ENCODE measurements at places on chromosomes 4 and X.
A peak's percentile ranks its signal among the peaks of the same experiment; 100 is the strongest.

GRCh38 chr4:183657564-183657963, 1.4 kb downstream of the RWDD4 start:
- no peak for DNase-seq

GRCh38 chr4:147037069-147037468, 91.4 kb upstream of the TTC29 start:
- DNase-seq = no peak

- no peak for DNase-seq
These were observed 67.6 kb upstream of the SLC7A3 start for GRCh38 chrX:70998411-70999027.

GRCh38 chr4:89619206-89619962, 217.6 kb downstream of the SNCA start:
- DNase-seq = no peak

GRCh38 chr4:106628586-106629267, 260.1 kb upstream of the GIMD1 start:
- DNase-seq = no peak

DNA sequence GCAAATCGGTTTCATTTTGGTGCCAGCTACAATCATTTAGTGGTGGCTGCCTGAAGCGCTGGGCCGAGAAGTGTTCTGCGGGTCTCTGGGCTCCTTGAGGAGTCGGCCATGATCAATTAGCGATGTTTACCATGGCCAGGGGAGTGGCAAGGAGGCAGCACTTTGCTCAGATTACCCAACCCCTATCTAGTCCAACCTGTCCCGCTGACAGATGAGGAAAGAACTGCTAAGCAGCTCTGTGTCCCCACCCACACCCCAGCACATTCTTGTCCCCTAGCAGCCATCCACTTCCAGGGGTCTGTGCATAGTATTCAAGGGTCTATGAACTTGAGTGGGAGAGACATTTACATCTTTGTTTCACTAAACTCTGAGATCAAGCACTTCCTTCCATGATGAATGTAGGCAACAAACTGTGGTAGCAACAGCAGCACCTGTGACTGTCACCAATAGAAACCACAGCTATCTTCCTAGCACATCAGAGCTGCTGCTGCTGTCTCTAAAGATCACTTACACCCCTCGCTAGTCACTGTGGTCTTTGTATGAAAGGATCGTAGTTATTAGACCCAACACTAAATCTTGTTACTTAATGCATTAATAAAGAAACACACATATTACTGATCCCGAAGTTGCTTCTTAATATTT, 331.6 kb downstream of the BCOR start:
- no peak for DNase-seq

GRCh38 chr4:120555058-120555457, 367.5 kb downstream of the PRDM5 start:
- DNase-seq = no peak

DNA sequence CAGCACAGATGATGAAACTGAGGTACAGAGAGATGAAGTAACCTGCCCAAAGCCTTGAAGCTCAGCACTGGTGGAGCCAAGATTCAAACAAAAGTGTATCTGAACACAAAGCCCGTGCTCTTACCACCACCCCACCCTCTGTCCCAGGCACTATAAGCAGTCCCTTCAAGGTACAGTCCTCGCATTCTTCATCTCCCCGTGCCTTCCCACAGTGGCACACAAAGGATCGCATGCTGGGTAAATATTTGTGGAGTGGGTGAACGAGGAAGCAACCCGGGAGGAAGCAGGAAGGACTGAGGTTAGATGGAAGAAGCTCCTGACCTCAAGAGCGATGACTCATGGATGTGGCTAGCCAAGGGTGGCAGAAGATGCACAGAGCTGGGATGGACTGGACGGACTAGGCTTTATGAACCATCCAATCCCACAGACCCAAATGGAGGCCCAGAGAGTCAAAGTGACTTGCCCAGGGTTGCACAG, 18.4 kb downstream of the IQSEC2 start:
- DNase-seq = no peak

GRCh38 chr4:23005691-23006090, 313.0 kb downstream of the GBA3 start:
- DNase-seq = no peak

- DNase-seq = no peak
These were observed 756.9 kb downstream of the FAT4 start for GRCh38 chr4:126071346-126072333.

GRCh38 chr4:153780876-153781275, 8.0 kb downstream of the SFRP2 start:
- DNase-seq = no peak

DNA sequence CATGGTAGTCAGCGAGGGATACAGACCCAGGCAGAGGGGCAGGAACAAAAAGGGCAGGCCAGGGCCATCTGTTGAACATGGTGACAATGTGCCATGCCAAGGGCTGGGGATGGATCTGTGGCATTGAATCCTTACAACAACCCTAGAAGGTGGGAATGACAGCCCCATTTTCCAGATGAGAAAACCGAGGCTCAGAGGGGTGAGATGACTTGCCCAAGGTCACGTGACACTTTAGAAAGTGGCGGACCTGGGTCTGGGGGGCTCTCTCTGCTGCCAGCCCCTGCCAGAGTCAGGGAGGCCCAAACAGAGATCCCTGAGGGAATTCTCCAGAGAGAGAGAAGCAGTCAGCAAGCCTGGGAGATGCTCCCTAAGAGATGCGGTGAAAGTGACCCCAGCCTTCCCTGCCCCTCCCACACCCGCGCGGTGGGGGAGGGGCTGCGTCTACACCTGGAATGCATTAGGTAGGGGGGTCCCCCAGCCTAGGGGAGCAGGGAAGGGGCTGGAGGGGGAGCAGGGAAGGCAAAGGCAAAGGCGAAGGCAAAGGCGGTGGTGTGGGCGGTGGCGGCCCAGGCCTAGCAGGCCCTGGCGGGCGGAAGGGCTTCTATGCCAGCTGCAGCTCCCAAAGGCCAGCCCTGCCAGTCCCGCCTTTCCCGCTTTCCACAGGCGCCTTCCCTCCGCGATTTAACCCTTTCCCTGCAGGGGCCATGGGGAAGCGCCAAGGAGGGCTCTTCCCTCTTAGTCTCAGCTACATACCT, 13.0 kb downstream of the FGD1 start:
- no peak for DNase-seq

DNA sequence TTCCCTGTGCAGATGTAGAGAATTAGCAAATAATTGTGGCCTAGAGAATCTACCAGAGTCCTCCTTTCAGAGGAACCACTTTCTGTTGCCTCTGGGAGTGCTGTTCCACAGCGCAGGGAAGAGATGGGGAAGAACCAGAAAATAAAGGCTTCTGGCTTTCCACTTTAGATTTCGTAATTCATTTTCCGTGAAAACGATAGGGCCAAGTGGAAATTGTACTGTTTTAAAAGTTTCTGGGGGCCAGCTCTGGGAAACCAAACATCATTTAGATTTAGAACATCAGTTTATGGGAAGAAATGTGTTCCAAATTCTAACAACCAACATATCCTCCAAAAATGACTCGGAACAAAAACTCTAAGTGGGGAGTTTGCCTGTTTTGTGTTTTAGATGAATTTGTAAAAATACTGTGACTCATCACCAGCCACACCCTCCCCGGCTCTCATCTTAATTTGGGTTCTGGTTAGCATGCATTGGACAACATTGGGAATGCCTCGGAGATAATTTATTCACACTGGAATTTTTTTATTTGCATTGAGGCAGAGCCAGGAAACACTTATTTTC, 65.2 kb upstream of the LNX1 start:
- DNase-seq = no peak

DNA sequence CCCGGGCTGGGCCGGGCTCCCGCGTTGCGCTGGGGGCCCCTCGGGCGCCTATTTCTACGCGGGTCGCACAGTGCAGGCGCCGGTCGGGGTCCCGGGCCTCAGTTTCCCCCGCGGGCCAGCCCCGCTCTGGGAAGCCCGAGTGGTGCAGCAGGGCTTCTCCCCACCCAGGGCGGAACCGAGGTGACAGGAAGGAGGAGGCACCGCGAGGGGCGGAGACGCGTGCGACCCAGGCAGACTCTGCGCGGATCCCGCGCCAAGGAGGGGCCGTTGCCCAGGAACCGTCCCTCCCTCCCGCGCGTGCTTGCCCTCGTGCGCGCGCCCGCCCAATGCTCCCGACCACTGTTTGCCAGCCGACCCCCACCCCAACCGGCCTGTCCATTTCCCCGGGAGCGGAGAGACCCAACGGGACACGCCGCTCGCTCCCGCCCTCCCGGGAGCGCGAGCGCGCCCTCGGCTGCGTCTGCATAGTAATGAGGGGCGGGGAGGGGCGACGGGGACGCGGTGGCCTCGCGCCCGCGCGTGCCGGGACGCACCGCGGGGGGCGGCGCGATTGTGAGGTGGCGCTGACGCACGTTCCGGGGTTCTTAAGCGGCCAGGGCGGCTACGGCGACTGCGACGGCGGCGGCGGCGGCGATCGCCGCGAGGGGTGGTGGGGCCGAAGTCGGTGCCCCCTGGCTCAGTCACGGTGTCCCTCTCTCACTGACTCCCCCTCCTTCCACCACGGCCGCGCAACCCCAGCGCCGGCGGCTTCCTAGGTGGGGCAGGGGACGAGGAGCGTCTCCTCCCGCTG, at the start of gene CPEB2:
CPEB2 (plus strand) TSS at position 613 of the 790 bp plus-strand sequence. CDS start 193 bp downstream, outside the sequence.
- peak; percentile 90 for DNase-seq

DNA sequence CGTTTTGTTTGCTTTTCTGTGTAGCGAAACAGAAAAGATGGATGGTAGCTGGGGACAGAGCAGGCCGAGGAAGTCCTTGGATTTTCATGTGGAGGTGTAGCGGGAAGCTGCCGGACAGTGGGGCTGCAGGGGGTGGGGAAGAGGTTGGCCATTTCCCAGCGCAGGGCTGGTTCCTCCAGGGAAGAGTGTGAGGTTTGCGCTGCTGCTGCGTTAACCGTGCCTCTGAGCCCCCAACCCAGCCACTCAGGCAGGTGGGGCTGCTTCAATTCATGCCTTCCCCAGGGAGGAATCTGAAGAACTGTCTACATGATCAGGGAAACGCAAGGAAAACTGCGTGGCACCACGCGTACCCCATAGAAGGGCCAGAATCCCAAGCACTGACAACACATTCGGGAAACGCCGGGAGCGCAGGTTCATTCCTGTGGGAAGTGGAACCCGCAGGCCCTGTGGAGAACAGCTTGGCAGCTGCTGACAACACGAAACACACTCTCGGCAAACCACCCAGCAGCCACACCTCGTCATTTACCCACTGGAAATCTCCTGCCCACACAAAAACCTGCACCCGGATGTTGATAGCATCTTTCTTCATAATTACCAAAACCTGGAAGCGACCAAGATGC, 57.7 kb downstream of the PCGF3 start:
- no peak for DNase-seq

DNA sequence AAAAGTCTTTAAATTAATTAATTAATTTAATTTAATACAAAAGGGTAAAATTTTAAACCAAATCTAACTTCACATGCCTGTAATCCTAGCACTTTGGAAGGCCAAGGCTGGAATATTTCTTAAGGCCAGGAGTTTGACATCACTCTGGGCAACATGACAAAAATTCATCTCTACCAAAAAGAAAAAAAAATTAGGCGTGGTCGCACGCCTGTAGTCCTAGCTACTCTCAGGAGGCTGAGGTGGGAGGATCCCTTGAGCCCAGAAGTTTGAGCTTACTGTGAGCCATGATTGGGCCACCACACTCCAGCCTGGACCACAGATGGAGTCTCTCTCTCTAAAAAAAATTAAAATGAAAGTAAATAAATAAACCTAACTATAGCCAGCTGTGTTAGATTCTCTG, 39.2 kb upstream of the ANTXR2 start:
- DNase-seq = no peak

DNA sequence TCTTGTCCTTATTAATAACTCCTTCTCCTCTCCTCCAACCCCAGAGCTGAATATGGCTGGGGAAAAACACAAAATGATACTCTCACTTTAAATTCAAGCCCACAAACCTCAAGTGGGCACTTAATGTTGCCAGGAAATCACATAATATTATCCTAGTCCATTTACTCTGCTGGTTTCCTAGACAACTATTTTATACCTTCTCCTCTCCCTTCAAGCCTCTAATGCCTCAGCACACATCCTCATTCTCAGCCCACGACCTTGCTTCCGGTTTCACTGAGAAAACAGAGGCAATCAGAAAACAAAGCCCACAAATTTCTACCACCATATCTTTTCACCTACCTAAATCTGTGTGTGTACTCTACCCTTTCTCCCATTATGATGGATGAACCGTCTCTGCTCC, 12.1 kb upstream of the CLCN5 start:
- no peak for DNase-seq

GRCh38 chr4:44447563-44448504, 775 bp downstream of the KCTD8 start:
- peak; percentile 4 for DNase-seq

GRCh38 chrX:30005813-30006212, 209.6 kb upstream of the MAGEB2 start:
- no peak for DNase-seq

- no peak for DNase-seq
These were observed 50.1 kb downstream of the GABRG1 start for GRCh38 chr4:46073778-46074177.

- no peak for DNase-seq
These were observed 87.4 kb downstream of the EMCN start for GRCh38 chr4:100430451-100430850.

DNA sequence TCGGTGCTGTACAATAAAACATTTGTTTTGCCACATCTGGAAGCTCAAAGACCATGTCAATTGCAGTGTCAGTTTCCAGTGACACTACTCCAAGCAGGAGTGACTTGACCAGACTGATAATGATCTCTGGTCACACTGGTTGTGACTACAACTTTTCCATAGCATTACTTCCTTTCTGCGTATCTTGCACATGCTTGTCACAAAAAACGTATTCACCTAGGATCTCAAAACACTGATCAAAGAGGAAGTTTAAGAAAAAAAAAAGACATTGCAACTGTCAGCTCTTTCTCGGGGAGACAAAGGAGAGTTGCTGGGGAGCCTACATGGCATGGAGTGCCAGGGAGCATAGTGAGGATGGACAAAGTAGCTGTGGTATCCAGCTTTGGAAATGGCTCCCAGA, 60.6 kb downstream of the OPHN1 start:
- DNase-seq = no peak

GRCh38 chrX:96824166-96824565, 59.5 kb upstream of the RPA4 start:
- DNase-seq = no peak

DNA sequence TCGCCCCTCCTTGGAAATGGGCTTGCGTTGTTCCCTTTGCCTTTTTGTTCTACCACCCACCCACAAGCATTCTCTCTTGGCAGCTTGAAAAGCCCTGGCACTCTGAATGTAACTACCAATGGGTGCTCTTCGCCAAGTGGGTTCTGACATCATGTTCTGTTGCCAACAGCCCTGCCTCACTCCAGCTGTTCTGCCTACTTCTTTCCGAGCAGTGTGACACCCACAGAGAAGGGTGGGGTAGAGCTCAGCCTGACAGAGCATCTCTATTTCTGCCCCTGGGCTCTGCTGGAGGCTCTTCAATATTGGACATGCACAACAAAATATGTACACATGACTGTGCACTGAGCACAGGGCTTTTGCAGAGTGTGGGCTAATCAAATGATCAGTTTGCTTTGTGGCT, 15.6 kb upstream of the EXOSC9 start:
- no peak for DNase-seq

GRCh38 chr4:25092139-25092538, 61.4 kb upstream of the LGI2 start:
- no peak for DNase-seq
